Mucosa of gallbladder (tissue), 1 donor: ENCODE measurements at places on chromosomes 1 and 21.

DNA sequence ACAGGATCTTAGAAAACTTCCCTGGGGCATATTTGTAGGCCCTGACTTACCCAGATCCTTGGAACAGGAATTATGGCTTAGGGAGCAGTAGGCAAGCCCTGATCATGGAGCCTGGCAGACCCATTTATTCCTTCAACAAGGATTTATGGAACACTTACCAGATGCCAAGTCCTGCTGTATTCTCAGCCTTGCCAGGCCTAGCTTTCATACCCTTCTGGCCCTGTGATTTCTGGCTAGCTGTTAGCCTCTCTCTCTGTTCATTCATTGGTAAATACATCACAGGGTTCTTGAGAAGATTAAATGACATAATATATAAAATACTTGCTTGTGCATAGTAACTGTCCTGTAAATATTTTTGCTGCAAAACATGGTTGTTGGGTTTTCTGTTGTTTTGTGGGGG lies 32.4 kb upstream of the SRP9 start:
- no peak for DNase-seq

- no peak for DNase-seq
Measured at GRCh38 chr1:85991261-85991660, 165.3 kb downstream of the COL24A1 start.

- DNase-seq: no peak
Measured at GRCh38 chr1:163836481-163836880, 514.7 kb downstream of the NUF2 start.

GRCh38 chr1:16960560-16961296 lies 19.7 kb downstream of the MFAP2 start:
- peak; percentile 88 for DNase-seq

DNA sequence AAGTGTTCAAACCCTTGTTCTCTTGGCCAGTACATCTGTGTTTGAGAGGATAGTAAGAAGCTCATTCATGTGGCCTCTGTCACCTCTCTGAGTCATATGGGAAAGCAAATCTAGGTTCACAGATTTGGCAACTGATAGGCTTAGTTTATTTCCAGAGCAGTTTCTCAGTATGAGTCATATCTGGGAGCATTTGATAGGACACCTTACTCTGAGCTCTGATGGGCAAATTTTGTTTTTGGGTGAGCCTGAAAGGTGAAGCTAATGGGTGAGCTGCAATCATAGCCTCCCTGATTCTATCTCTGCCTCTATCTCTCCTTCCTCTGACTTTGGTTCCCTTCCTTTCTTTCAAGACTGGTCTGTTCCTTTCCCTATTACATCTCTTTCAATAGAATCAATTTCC lies 134.4 kb downstream of the S1PR1 start:
- DNase-seq: no peak

- DNase-seq: no peak
Measured at GRCh38 chr1:160704250-160704649, 7.4 kb downstream of the CD48 start.

- no peak for DNase-seq
Measured at GRCh38 chr1:157335056-157335455, 196.9 kb upstream of the ETV3 start.

- DNase-seq: no peak
Measured at GRCh38 chr1:224333309-224333926, 3.4 kb upstream of the NVL start.

DNA sequence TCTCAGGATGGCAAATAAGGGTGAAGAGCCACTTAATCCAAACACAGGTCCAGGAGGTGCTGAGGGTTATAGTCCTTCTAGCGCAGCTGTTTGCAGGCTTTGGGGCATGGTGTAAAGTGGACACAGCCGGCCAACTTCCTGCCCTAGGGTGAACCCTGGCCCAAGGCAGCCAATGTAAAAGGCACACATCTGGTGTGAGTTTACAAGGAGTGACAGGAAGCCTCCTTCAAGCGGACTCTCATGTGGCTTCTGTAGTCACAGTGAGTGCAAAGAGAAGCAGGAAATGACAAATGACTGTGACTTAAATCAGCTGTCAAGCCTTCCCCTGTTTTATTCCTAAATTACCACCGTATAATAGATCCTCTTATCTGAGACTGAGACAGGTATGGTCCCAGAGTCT lies 213.0 kb downstream of the CRB1 start:
- no peak for DNase-seq

DNA sequence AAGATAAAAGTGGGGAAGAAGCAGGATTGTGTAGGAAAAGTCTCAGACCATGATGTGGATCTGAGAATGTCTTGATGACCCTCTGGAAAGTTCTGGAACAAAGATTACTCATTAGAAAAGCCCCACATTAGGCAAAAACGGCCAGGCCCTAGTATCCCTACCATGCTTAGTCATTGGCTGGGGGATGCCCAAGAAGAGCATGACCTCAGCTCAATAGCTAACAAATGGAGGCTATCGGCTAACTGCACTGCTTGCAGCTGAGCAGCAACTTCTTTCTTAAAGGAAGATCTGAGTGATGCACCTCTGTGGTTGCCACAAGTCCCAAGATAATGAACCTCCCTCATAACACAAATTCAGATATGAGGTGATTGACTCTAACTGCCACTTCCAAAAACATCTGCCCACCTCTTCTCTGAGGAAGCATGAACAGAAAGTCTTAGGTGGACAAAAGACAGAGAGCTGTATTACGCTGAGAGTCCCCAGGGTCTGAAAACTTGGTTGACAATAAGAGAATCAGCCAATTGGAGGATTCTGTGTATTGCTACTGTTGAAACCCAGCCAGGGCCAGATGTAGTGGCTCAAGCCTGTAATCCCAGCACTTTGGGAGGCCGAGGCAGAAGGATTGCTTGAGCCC lies 64.6 kb upstream of the AK4 start:
- DNase-seq: no peak

- no peak for DNase-seq
Measured at GRCh38 chr1:152942161-152942560, 4.8 kb upstream of the SPRR5 start.

DNA sequence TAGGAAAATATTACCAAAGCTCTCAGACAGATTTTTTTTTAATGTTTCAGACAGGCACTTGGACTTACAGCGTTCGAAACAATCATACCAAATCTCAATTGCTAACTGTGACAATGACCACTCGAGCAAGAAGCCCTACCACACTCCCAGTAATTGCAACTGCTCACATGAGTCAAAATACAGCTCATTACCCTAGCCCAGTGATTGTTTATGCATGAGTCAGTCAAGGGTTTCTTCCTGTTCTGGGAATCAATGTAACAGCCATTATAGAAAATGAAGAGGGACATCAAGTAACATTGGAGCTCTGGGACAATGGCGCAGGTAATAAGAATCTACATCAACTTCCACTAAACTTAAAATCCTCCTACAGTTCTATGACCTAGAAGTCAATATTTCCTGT lies 56.1 kb upstream of the SH3GLB1 start:
- no peak for DNase-seq

- no peak for DNase-seq
Measured at GRCh38 chr1:160136926-160137200, 14.5 kb upstream of the ATP1A4 start.

- peak; percentile 0 for DNase-seq
Measured at GRCh38 chr1:230806552-230806951, 59.4 kb downstream of the CAPN9 start.

GRCh38 chr1:165235155-165235776 lies 121.2 kb downstream of the LMX1A start:
- no peak for DNase-seq

DNA sequence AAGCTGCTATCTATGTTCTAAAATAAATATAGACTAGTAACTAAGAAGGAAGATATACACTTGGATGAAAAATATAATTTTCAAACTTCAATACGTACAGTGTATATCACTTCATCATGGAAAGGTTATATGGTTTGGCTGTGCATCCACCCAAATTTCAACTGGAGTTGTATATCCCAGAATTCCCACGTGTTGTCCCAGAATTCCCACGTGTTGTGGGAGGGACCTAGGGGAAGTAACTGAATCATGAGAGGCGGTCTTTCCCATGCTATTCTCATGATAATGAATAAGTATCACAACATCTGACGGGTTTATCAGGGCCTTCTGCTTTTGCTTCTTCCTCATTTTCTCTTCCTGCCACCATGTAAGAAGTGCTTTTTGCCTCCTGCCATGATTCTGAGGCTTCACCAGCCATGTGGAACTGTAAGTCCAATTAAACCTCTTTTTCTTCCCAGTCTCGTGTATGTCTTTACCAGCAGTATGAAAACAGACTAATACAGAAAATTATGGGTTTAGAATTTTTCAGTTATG lies 10.7 kb downstream of the NEGR1 start:
- DNase-seq: no peak

GRCh38 chr1:240499012-240499411 lies 112.9 kb downstream of the GREM2 start:
- no peak for DNase-seq

DNA sequence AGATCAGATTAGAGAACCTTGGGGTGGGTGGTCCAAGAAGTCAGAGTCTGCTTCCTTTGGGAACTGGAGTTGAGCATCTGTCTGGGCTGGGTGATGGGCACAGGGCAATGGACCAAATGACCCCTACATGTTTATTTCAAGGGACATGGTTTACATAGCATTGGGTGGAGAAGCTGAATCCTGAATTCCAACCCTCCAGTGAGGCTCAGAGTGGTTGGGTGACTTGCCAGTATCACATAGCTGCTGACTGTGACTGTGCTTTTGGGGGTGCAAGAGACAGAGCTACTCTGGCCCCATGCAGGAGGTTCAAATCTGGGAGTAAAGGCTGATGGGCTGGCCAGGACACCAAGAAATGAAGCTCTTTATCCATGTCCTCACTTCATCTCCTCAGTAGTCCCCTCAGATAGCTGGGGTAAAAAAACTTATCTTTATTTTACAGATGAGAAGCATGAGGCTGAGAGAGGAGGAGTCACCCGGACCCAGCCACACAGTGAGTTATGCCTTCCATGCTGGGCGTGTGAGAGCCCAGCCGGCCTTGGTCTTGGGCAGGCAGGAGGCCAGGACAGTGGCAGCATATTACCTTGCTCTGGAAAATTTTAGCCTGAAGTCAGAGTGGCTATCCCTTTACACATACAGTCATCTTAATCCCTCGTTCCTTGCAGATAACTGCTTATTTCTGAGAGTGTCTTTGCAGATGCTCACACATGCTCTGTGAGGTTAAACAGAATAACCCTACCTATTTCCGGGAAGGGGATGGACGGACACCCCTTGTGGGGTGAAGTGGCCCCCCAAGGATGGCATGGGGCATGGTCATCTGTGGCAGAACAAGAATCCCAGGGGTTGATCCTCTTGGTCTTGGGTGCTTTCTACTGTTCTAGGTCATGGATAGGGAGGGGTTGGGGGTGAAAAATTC lies 2.8 kb upstream of the SERINC2 start:
- no peak for DNase-seq

DNA sequence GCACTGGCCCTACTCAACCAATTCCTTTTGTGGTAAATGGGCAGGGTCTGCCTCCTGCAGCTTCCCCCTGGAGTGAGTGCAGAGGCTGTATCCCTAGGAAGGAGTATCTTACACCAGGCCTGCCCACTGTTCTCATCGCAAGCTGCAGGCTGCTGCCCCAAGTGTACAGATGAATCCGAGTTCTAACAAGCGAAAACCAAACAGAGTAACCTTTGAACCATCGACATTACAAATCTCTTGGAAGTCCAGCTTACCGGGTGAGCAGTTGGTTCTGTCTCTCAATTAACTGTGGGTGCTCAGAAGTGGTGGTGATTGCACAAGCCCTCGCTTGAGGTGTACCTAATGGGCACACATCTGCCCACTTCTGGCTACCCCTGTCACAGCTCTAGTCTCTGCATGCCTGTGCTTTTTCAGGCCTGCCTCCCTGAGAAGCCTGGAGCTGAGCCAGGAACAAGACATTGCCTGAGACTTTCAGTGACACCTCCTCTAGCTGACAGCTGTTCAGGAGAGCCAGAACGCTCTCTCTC lies 22.7 kb downstream of the INAVA start:
- no peak for DNase-seq

- DNase-seq: no peak
Measured at GRCh38 chr1:28518745-28519341, 13.0 kb downstream of the RCC1 start.

GRCh38 chr1:4468804-4469514 lies 185.4 kb upstream of the AJAP1 start:
- no peak for DNase-seq

- no peak for DNase-seq
Measured at GRCh38 chr21:25732091-25732760, 2.5 kb downstream of the ATP5PF start.

GRCh38 chr1:14607295-14607694 lies 8.8 kb downstream of the KAZN start:
- no peak for DNase-seq

- DNase-seq: peak; percentile 26
Measured at GRCh38 chr1:18217398-18218043, 109.9 kb downstream of the IGSF21 start.

DNA sequence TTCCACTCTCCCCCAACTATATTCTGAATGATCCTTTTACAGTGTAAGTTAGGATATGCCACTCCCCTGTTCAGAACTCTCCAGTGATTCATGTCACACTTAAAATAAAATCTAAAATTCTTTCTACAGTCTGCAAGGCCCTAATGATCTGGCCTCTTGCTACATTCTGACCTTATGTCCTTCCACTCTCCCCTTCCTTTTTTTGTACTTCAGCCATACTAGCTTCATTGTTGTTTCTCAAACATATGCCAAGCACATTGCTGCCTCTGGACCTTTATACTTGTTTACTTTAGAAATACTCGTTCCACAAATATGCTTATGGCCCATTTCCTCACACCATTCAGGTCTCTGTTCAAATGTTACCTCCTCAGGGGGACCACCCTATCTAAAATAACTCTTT lies 14.8 kb upstream of the PSMA5 start:
- no peak for DNase-seq

GRCh38 chr1:64110924-64111777 lies 92.3 kb upstream of the UBE2U start:
- DNase-seq: no peak

DNA sequence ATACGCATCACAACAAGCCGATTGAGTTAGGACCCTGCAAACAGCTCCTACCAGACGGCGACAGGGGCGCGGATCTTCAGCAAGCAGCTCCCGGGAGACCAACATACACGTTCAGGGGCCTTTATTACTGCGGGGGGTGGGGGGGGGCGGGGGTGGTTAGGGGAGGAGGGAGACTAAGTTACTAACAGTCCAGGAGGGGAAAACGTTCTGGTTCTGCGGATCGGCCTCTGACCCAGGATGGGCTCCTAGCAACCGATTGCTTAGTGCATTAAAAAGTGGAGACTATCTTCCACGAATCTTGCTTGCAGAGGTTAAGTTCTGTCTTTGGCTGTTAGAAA lies 162.0 kb downstream of the RUNX1 start:
- DNase-seq: no peak

GRCh38 chr1:101264697-101265096 lies 27.9 kb downstream of the S1PR1 start:
- no peak for DNase-seq

GRCh38 chr1:29341936-29342335 lies 105.6 kb downstream of the PTPRU start:
- DNase-seq: no peak

GRCh38 chr1:47997289-47998200 lies at the start of gene TRABD2B:
Gene TRABD2B (minus strand): TSS chr1:47997385.
- peak; percentile 82 for DNase-seq

- no peak for DNase-seq
Measured at GRCh38 chr1:168291222-168291837, 10.7 kb downstream of the TBX19 start.
